ENCODE measurements at places on chromosomes 7 and 10. TPM values are rescaled to one million over a fixed set of nuclear protein-coding genes. Genes with fewer than 3 reads are reported as not detected.

Gene CACNB2
- not detected for total RNA-seq

Gene SPDYE2B
- not detected for total RNA-seq

Gene EBF3
- total RNA-seq: 0.04 TPM

- DNase-seq: no peak
These were observed 22.5 kb downstream of the CFAP43 start for GRCh38 chr10:104209575-104210198.

DNA sequence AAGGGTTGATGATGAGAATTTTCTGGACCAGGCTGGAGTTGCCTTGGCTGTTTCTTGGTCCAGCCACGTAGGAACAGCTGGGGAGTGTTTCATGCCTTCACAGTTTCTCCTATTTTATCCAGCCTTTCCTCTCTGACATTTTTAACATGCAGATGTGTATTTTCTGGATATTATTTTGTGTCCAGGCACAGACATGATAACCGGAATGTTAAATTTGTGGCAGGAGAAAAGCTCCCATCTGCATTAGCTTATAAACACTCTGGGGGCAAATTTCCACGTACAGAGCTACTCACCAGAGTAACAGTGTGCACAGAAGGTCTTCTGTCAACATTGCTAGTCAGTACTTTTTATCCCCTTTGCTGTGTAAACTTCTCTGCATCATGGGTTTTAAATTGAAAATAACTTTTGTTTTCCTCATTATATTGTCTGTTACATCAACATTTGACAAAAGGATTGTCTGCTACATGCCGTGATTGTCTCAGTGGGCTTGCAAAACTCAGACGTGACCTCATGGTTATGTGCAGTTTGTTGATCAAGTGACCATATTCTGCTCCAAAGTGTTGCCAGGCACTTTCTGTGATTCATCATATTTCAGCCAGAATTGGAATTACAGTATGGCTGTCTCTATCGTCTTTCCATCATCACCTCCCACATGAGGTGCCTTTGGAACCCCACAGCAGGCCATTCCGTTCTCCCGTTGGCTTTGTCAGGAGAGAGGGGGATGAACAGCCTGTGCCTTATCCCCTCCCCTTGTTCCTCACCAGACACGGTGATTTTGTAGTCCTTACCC is 41.4 kb downstream of the INSYN2A start:
- DNase-seq: no peak

DNA sequence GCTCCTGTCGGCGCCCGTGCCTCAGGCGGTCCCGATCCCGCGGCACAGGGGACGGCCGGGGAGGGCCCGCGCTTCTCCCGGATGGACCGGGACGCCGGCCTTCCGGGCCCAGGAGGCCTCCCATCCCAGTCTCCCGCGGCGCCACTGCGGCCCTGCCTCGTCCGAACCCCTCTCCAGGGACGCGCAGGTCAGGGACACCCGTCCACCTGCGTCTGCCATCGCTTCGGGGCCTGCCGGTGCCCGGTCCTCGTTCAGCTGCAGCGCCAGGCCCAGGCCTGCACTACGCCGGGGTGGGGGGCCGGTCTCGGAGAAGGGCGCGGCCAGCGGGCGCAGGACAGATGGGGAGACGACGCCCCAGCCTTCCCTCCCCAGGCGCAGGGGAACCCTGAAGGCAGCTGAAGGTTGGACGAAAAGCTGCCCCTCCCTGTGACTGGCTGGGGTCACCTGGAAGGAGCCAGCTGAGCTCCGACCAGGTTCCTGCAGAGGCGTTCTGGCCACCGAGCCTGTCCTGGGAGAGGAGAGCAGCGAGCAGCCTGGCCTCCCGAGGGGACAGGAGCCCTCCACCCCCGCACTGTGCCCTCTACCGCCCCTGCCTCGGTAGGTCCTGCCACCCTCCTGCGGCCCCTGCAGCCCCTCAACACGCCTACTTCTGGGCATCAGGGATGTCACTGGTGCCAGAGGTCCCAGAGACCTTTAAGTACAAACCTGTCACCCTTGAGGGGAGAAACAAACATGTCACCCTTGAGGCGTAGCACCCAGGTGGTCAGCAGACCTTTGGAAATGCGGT is 84.3 kb downstream of the LANCL2 start:
- DNase-seq: no peak

- DNase-seq: peak; percentile 67
These were observed 9.6 kb downstream of the GPRIN2 start for GRCh38 chr10:46546591-46547540.

GRCh38 chr7:100159099-100159623 is 638 bp upstream of the TRAPPC14 start:
- no peak for DNase-seq

Data from foreskin keratinocyte (primary cell).